ENCODE measurements at places on chromosomes 6 and 20.

GRCh38 chr20:63280371-63280770 is 7.8 kb downstream of the ARFGAP1 start:
- DNase-seq = no peak

- DNase-seq = no peak
These were observed 5.6 kb downstream of the SLC17A5 start for GRCh38 chr6:73648166-73648565.

DNA sequence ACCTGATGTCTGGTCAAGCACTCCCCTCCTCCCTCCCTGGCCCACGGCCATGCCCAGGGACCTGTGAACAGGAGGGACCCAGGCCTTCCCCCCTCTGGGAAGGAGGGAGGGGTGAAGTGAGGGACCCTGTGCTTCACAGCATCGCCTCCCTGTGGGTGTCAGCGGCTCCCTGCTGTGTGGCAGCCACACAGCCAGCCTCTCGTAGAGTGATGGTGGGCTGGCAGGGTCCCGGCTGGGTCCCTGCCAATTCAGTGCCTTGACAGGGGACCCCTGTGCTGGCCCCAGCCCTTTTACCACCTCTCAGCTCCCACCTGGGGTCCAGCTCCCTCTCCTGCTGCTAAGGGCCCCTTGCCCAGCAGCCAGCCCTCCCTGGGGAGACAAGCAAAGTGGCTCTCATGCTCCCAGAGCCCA is 31.3 kb upstream of the GRM4 start:
- DNase-seq = no peak

- no peak for DNase-seq
These were observed 35.2 kb upstream of the EEF1E1 start for GRCh38 chr6:8137529-8137939.

Data from femur (tissue), 1 donor.